ENCODE measurements at places on chromosomes 2 and 18.

DNA sequence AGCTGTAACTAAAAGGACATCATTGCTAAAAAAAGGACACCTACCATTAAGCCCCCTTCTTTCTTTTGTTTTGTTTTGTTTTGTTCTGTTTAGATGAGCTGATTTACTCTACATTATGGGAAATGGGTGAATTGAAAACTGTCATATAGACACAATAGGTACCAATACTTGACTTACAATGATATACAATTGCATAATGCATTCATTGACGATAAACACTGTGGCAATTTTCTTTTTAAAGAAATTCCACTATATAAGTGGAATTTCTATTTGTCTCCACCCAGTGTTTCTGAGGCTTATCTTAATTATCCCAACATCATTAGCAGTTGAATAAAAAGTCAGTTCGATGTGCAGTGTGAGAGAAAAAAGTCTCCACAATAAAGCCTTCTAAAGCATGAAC, 282.1 kb downstream of the BCL2 start:
- DNase-seq, result no peak

DNA sequence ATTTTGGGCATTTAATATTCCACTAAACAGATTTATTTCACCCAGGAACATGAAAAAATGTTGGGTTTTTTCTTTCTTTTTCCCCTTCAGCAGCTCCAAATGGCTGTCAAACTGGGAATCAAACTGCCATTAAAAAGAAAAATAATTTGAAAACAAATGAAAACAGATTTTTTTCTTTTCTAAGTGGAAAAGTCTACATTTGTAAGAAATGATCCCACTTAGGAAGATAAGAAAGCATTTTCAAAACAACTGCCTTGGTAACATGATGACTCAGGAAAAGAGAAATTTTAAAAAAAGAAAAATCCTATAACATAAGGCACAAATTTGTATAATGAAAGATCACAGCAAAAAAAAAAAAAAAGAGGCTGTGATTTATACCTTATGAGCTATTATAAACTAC, 20.0 kb downstream of the ZNF521 start:
- DNase-seq, result no peak

DNA sequence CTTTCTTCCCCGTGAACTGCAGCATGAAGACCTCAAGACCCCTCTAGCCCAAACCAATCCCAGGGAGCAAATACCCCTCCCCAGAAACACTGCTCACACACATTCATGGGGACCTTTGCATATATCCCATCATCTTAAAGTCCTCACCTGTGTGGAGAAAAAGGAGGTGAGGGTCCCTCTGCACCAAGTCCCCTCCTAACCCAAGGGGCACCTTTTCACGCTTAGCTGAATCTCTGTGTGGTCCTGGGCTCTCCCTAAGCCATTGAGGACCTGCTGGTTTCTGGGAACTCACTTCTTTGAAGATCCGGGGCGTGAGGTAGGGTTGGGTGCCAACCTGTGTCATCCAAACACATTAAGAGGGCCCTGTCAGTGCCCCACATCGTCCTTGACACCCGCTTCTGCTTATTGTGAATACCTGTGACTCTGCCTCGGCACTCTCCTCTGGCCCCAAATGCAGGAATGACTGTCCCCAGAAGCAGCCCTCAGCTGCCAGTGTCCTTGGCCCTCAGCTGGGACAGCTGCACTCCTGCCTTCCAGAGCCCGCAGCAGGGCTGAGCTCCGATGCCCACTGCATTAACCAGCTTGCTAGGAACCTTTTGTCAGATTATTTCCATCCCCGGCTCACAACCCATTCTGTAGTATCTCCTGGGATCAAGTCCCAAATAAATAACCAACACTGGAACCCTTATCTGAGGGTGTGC, 41.3 kb upstream of the ITM2C start:
- no peak for DNase-seq

GRCh38 chr2:76252704-76253103, 542.0 kb upstream of the GCFC2 start:
- no peak for DNase-seq

- DNase-seq, result no peak
Measured at GRCh38 chr2:205703471-205704126, 21.3 kb downstream of the NRP2 start.

GRCh38 chr2:31219131-31219969, 2.0 kb upstream of the CAPN14 start:
- DNase-seq, result no peak

DNA sequence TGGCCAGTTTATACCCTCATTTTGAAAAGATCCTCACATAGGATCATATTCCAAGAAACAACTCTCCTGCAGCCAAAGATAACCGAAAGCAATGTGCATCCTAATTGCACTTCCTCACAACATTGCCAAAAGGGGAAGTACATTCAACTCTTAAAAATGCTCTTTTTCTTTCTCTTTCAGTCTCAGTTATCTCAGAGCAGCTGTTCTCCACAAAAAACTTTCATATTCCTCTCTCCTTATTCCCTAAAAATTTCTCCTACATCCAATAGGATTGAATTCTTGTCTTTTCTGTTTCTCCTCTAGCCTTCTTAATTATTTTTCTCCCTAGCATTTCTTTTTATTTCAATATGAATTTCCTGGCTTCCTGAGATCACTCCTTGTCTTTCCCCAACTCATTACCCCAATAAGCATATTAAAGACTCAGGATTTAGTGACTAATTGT, 7.4 kb upstream of the VRK2 start:
- DNase-seq, result no peak

DNA sequence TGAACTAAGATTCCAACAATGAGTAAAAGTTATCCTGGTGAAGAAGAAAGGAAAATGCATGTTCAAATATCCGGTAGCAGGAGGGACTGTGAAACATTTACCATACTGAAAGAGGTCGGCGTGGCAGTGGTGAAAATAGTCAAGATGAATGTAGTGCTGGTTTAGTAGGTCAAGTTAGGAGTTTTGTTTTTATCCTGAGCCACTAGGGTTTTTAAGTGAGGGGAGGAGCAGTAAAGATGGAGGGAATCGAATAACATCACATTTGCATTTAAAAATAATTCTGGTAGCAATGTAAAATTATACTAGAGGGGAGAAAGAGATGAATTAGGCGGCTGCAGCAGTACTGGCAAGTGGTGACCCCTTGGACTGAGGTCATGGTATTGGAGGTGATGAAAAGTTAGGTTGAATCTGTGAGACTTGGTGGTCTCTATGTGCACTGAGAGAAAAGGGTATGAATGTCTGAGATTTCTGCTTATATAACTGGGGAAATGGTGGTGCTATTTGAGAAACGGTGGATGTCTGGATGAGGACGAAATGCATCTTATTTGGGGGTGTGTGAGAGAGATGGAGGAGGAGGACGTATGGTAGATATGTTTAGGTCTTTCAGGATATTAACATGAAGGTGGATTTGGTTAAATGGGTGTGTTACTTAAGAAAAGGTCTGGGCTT, 5.9 kb downstream of the VAPA start:
- DNase-seq, result no peak

GRCh38 chr2:74553892-74554819, at the start of the genes DOK1 and LOXL3:
DOK1 (plus strand) TSS chr2:74554720; CDS start chr2:74554755, 35 bp downstream.
LOXL3 (minus strand) TSS chr2:74553942; CDS start chr2:74552634, 1,308 bp downstream.
- no peak for DNase-seq

DNA sequence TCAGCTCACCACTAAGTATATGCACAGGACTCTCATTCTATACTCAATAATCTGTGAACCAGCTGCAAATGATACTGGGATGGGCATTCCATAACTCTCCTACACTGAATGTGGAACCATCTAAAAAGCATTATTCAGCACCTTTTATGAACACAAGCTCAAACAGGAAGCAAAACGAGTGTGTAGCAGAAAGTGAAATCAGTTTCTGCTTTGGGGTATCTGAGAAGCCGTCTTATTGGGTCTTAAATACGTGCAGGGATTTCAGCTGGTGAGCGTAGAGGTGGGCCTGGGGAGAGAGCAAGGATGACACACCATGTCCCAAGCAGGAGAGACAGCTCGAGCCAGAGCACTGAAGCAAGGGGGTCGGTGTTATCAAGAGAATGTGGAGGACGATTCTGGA, 120.0 kb upstream of the TTN start:
- DNase-seq, result no peak

DNA sequence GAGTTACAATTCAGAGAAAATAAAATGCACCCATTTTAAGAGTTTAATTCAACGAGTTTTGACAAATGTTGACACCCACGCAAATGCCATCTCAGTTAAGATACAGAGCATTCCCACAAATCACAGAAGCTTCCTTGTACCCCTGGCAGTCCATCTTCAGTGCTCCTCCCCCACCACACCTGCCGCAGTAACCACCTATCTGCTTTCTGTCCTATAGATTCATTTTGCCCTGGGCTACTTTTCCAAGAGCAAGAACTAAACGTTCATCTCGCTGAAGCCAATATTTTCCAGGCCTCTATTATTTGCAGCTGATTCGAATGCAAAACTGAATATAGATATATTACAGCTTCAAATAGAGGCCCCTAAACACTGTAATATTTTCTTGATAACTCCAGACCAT, 13.4 kb upstream of the HPCAL1 start:
- no peak for DNase-seq

DNA sequence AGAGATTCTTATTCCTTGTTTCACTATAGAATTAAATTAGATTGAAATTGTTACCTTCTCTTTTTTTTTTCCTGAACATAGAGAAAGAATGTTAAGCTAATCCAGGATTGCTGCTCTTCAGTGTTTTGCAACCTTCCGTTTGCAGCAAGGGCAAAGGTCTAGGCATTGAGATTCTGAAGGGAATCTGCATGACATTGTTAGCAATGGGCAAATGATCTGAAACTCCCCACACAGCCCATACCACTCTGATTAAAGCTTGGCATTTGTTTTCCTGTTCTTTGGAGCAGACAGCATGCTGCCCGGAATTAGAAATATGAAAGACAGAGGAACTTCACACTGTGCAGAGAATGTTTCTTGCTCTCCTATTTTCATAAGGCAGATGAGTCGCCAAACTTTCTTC, 551.8 kb downstream of the SOCS6 start:
- no peak for DNase-seq

GRCh38 chr2:43039376-43040080, 186.9 kb downstream of the ZFP36L2 start:
- no peak for DNase-seq

- DNase-seq, result no peak
Measured at GRCh38 chr2:159925975-159926374, 128.0 kb upstream of the CD302 start.

DNA sequence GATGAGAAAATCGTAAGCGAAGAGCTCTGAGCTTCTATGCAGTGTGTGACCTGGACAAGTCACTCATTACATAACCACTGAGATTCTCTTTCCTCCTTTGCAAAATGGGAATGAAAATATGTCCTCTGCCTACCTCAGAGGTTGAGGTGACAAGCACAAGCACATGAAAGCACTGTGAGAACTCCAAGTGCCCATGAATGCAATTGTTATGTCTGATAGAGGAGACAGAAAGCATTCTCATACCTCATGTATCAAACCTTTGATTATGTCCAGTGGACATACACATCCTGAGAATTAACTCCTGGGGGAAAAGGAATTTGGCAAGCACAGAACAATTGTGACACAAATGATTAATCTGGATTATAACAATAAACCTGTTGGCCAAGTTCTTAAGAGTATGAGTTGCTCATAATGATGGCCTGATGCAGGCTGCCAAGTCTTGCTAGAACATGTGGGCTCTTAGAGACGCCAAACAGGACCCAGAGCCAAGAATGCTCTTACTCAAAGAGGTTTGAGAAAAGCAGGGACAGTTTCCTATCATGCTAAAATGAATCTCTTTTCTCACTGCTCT, 8.5 kb upstream of the RMDN2 start:
- no peak for DNase-seq

GRCh38 chr2:172080641-172081220, 4.6 kb upstream of the DLX1 start:
- DNase-seq, result no peak

DNA sequence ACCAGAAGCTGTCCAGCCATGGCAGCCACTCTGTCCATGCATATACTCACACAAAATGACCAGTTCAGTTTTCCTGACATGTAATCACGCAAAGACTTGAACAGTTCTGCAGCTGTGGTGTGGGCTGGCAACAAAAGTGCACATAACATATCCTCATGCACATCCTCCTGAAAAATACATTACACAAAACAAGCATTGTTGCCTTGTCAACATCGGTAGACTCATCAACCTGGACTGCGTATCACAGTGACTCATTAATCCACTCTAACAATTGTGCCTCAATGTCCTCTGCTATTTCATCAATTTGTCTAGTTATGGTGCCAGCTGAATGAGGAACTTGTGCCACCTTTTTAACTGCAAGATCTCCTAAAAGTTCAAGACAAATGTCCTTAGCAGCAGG, 19.5 kb downstream of the RBKS start:
- DNase-seq, result no peak

DNA sequence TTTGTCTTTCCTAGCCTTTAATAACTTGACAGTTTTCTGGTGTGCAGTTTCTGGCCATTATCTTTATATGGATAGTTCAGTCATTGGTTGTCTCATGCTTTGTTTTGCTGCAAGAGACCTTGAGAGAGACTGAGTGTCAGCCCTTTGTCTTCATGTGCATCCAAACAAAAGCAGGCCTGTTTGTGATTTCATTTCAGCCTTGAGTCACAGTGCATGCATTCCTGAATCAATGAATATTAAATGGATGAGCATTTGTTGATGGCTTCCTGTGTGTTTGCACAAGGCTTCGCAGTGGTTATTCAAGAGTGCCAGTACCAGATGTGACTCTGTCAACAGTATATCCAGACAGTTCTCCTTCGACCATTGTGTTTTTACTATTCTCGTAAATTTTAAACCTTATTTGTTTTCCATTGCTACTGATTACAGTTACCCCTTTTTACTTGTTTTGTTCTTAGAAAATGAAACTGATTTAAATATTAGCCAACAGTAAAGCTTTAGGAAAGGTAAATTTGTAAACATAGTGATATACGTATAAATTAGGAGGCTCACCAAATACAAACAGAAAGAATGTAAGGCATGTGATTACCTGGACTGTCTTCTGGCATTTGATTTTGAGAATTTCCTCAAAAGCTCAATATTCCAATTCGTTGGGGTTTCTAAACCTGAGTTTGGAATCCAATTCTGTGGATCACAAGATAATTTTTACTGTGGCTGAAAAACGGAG, 319.8 kb downstream of the CTNNA2 start:
- no peak for DNase-seq
